ENCODE measurements at places on chromosomes 12 and 14. TPM values are rescaled to one million over a fixed set of nuclear protein-coding genes. Genes with fewer than 3 reads are reported as not detected.
A peak's percentile ranks its signal among the peaks of the same experiment; 100 is the strongest.

The PLBD1 gene
- total RNA-seq: 4.7 TPM

The CACNB3 gene
- 15.2 TPM for total RNA-seq

DNA sequence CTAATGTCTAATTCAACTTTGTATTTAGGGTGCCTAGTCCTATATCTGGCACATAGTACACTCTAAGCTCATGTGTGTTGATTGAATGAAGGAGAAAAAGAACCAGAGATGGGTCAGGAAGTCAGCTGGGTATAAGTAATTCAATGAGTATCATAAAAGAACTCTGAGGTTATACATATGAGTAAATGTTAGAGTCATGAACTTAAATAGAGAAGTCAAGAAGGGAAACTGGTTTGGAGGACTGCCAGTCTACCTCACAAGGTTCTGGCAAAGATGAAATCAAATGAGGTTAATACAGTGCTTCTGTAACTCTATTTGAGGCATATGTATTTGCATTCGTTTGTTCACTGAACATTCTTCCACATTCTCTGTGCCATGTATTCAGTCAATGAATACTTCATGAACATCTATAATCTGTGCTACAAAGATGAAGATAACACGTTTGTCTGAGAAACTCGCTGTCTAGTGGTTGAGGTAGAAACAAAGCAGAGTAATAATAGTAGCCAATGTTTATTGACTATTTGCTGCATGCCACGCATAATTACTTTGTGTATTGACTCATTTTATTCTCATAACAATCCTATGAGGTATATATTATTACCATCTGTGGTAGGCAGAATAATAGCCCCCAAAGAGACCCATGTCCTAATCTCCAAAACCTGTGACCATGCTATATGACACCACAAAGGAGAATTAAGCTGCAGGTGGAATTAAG is 88.9 kb downstream of the PTGER2 start:
- no peak for DNase-seq

DNA sequence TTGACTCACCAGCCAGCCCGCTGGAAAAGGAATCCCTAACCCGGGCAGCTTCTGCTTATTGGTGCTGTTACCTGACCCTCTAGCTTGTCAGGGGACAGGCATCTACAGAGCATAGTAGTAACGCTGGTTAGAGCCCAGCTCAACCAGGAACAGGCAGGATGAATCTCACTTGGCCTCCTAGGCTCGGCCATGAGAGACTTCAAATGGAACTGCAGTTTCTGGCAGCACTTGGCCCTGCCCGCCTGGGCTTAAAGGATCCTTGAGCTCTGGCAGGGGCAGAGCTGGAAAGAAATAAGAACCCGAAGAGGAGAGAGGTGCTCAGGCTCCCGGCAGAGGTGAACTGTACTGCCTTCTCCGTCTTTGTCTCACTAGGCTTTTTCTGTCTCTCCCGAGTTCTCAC is 2.3 kb upstream of the LHX5 start:
- DNase-seq: peak; percentile 86

The CLEC9A gene
- not detected for total RNA-seq

GRCh38 chr12:12925388-12925787 is 26.6 kb downstream of the GPRC5D start:
- no peak for DNase-seq

DNA sequence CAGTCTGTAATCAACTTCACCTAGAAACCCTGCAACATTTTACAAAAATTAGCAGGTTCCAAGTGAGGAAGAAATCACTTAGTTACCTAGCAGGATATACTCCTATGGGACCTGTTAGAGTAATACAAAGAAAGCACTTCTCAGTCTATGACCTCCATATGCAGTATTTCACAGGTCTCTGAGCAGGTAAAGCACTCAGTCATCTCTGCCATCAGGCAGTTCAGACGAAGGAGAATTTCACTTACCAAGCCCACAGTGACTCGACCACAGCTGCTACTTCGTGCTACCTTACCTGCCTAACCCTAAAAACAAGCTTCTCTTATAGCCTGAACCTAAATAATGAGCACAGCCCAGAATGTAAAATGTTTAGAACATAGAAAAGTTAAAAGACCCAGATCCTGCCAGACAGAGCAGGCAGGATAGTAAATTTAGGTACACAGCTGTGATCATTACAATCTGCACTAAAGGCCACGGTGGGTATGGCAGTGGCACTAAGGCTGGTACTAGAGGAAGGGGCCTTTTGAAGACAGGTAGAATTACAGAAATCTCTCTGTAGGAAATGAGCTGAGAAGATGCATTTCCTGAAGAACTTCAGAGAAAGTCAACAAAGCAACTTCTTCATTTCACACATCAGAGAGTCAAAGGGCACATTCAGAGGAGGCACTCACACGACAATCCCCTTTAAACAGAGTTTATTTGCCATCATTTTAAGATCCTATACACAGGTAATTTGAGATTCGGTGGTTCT is 35.7 kb downstream of the DCAF5 start:
- no peak for DNase-seq

DNA sequence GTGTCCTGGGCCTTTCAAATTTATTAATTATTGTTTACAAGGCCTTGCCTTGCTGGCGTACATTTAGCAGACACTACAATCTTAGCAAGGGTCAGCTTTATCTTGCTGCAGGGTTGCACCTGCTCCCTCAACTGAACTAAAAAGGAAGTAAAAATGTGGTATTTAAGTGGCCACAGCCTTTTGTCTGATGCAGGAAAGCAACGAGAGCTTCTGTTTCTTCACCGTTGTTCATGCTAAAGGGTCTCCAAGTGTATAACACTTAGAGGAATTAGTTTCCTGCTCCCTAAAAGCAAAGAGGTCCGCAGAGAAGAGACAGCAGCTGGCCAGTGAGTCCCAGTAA is 62.8 kb upstream of the EGLN3 start:
- no peak for DNase-seq

- no peak for DNase-seq
Observed at GRCh38 chr12:84056-84455, 17.5 kb downstream of the IQSEC3 start.

The AMN gene
- total RNA-seq: under 0.01 TPM

The TMEM229B gene
- 5.8 TPM for total RNA-seq
